Muscle of arm (tissue), 14 donors: ENCODE measurements at places on chromosomes 4 and X. TPM values are rescaled to one million over a fixed set of nuclear protein-coding genes. Genes with fewer than 3 reads are reported as not detected.

Gene MTNR1A
- not detected for polyA plus RNA-seq

DNA sequence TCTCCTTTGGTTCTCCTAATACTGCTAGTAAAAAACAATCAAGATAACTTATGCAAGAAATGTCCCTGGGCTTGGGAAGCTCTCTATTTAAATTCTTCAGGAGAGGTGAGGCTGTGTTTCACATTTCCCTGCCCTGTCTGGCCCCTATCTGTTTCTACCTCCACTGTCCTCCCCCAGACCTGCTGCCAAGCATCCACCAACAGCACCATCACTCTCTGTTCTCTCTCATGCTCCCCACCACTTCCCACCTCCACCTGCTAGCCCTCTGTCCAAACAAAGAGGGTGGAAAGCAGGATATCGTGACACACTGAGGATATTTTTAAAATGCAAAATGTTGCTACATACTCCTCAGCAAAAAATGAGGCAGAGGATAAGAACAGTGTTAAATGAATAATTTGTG lies 88.4 kb upstream of the NAP1L5 start:
- no peak for DNase-seq

- DNase-seq = peak; percentile 16
These were observed 121.2 kb upstream of the PDLIM3 start for GRCh38 chr4:185656467-185656931.

Gene CXXC4
- polyA plus RNA-seq = 2.4 TPM

DNA sequence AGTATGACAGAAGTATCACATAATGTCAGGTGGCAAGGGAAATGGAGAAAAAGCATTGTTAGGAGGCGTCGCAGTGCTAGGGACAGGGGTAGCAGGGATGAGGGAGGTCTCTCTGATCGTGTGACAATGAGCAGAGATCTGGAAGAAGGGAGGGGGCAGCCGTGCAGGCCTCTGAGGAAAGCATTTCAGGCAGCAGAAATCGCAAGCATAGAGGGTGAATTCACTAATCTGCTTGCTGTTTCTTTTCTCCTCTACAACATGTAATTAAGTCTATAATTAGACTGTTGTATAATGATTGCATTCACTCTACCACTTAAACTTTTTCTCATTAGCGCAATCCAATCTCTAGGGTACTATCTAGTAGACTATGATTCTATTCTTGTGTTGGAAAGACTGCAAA lies 9.1 kb downstream of the CYP4V2 start:
- no peak for DNase-seq

DNA sequence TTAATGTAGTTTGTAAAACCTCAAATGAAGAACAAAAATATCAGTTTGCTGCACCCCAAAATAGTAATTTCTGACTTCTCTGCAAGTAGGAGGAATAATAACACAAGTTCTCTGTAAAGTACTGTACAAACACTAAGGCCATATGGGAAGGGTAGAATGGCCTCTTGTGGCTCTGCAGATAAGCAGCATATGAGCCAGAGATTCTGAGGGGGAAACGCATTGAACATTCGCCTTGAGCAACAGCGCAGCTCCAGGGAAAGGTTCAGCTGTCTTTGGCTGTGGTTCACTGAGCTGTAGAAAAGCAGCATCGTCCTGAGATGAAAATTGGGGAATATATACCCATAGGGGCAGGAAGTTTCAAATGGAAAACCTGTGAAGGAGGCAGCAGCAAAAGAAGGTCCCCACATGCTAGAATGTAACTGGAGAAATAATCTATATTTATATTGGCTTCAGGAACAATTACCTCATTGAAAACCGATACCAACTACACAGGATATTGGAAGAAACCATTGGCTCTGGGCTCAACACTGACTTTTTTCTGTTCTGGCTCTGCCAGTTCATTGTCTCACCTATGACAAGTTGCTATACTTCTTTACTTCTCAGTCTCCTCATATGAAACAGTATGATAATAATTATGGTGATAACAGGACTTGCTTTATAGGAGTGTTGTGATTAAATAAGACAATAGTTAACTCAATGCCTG lies 357.6 kb upstream of the CPEB2 start:
- DNase-seq = no peak

DNA sequence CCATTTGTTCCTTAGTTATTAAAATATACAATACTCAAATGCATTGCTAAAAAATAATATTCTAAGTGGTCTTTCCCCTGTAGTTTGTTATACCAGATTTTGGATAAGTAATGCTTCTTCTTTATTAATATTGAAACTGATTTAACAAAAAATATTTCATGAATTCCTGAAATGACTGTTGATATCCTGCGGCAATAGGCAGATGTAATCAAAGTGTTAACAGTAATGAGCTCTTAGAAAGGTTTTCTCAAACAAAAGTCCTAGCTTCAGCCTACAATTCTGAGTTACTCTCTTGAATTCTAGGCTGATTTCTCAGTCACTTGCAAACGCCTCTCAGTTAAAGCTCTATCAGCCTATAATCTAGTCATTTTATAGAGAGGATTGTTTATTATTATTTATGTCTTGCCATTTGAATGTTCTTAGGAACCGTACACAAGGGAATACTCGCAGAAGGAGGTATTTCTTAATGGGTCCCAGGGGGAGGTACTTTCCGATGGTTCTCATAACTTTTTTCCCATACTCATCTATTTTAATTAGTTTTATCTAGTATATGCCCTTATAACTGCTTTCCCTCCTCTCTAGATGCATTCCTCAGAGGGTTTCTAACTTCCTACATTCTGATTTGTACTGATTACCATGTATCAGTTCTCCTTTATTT lies 96.8 kb downstream of the FNIP2 start:
- DNase-seq = no peak

GRCh38 chr4:65668201-65669089 lies 1.8 kb downstream of the EPHA5 start:
- no peak for DNase-seq

- DNase-seq = no peak
These were observed 13.9 kb downstream of the PAGE2 start for GRCh38 chrX:55102754-55103153.

Gene UGT2B17
- polyA plus RNA-seq = not detected

GRCh38 chrX:2360731-2361130 lies 140.0 kb downstream of the DHRSX start:
- no peak for DNase-seq

Gene NR3C2
- polyA plus RNA-seq = 18.3 TPM

DNA sequence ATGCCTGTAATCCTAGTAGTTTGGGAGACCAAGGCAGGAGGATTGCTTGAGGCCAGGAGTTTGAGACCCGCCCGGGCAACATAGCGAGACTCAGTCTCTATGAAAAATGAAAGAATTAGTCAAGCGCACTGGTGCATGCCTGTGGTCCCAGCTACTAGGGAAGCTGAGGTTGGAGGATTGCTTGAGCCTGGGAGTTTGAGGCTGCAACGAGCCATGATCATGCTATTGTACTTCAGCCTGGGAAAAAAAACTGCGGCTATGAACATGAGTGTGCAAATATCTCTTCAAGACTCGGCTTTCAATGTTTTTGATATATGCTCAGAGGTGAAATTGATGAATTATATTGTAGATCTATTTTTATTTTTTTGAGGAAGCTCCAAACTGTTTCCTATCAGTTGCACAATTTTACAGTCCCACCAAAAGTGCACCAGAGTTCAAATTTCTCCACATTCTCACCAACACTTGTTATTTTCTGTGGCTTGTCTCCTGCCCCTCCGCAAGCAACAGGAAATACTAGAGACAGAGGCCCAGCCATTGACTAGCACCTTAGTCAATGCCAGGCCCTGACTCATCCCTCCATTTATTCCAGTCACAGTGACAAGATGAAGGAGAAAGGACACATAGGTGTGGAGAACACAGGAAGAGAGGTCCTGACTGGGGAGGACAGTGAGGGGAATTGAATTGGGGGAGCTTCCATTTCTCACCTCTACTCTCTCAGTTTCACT lies 33.1 kb upstream of the ZNF41 start:
- DNase-seq = no peak

Gene UPF3B
- 14.7 TPM for polyA plus RNA-seq

Gene SHISA3
- polyA plus RNA-seq = 18.2 TPM

- DNase-seq = no peak
These were observed 686.1 kb downstream of the GLUD2 start for GRCh38 chrX:121733514-121733913.

Gene FDCSP
- polyA plus RNA-seq = 21.1 TPM

GRCh38 chr4:16864199-16864598 lies 34.2 kb downstream of the LDB2 start:
- DNase-seq = no peak

Gene WAS
- polyA plus RNA-seq = 3.3 TPM

Gene ARX
- polyA plus RNA-seq = 3.5 TPM

DNA sequence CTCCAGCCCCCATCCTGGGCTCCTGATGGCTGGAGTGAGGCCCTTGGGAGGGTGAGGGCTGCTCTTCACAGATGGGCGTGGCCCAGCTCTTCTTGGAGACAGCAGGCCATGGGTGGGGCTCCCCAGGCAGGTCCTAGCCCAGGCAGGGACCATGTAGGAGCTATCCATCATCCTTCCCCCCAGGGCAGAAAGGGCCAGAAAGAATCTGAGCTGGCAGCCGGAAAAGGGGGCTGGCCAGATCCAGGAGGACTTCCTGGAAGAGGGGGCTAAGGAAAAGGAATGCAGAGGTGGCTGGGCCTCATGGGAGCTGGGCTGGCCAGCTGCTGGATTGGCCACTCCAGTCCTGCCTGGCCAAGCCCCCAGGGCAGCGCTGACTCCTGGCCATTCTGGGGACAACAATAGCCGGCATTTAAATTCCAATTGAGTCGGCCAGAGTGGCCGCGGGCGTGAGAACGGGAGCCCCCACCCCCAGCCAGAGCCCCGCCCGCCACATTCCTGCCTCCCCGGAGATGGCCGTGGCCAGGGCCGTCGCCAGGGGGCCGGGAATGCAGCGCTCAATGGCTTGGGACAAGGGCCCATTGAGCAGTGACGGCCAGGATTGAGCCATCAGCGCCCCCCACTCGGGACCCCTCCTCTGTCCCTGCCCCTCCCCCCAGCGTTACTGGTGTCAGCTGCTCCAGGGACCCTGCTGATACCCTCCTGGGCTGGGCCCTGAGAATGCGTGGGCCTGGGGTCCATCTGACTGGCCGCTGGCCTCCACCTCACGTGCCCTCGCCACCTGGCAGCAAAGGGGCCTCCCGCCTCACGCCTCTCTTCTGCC lies 15.1 kb upstream of the FGFR3 start:
- DNase-seq = no peak

DNA sequence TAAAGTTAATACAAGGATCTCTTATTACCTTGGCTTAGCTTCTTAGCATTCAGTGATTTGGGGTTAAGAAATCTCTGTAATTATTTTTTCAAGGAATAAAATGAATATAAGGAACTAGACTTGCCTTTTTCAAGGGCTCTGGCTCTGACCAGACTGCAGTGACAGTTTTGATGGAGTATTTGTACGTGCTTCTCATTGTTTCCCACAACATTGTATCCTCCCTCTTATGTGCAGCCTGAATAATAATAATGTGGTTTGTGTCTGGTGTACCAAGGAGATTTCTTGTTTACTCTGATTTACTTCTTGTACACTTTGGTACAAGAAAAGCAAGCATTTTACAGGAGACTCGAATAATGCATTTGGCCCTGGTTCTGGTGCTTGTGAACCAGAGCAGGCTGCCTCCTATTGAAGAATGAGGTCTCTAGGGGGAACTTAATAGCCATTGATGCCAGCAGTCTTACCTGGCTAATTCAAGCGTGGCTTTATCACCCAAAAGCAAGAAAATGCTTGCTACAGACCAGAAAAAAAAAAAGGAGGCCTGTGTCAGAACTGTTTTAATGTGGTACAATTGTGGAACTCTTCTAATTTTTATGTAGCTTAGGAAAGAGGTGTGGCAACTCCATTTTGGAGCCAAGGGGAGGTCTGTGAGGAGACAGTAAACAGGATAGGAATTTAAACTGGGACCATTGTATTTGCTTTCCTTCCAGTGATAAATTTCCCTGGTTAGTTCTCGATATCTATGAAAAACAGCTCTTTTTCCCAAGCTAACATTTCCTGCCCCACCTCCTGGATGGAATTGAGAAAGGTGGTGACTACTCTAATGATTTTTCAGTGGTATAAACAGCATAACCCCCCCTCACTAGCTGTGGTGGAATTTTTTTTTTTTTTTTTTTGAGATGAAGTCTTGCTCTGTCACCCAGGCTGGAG lies 5.6 kb downstream of the OTC start:
- no peak for DNase-seq

DNA sequence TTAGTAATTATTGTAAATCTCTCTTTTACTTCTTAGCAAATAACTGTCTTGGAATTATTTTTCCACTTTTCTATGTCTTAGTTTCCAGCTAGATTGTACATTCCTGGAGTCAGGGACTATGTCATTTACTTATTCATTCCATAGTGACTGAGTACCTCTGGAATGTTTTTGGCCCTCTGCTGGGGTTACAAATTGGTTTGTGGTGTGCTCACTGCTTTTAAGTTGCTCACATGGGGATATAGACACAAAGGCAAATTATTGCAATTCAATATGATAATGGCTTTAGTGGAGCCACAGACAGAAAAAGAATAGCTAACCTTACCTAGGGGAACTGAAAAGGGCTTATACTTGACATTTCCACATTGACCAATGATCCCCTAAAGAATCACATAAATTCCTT lies 63.7 kb upstream of the PDGFRA start:
- DNase-seq = peak; percentile 69

Gene MYL5
- 632 TPM for polyA plus RNA-seq

- no peak for DNase-seq
These were observed 209.1 kb upstream of the HCCS start for GRCh38 chrX:10902001-10902400.

GRCh38 chr4:52051213-52051614 lies at the start of gene SPATA18:
SPATA18 (plus strand) TSS chr4:52051304; CDS start chr4:52051705, 401 bp downstream.
- peak; percentile 21 for DNase-seq

DNA sequence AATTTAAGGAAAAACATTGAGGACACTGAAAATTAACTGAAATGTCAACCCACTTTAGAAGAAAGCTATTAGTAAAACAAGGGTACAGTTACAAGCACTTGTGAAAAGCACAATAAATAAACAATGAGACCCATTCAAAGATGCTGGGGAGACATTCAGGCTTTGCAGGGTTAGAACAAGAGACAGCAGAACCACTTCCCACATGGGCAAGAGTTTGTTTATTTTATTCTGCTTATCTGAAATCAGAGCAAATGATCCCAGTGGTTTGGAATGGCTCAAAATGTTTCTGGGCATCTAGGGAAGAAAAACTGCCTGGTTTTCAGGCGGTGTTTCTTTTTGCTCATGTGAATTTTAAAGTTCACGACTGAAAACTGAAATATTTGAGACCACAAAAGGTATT lies 42.4 kb downstream of the PPP3CA start:
- DNase-seq = no peak

GRCh38 chrX:4547213-4547836 lies 833.9 kb upstream of the PRKX start:
- peak; percentile 52 for DNase-seq

Gene ANXA5
- 457 TPM for polyA plus RNA-seq

DNA sequence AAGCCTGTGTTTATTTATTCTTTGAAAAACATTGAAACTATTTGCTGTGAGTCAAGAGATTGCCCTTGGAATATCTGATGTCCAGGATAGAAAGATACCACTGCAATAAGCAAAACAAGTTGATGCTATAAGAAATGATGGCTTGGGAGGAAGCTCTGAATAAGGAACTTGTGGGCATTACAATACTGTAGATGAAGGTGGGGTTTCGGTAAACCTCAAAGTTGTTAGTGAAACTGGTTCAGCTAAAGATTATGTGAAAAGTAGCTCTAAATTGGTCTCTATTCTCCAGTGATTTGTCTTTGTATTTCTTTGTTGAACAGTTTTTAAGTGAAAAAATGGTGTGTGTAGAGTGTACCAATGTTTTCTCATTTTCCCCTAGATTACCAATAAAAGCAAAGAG lies 128.7 kb downstream of the AKAP4 start:
- DNase-seq = no peak
